ENCODE measurements at places on chromosomes 11 and 22.

DNA sequence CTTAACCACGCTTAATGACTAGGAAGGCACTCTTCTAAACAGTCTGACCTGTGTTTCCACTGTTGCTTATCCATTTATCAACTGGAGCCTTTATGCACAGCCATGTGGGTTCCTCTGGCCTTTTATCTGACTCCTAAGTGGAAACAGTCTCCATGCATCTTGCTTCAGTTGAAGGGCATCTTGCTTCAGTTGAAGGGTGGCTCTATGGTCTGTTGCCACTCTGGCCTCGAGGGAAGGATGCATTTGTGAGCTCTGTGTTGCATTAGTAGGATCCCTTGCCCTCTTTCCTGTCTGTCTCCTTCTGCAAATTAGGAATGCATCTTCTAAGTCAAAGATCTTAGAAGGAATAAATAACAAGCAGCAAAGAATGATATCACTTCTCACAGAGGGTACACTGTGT is 25.8 kb upstream of the C11orf96 start:
- no peak for DNase-seq

DNA sequence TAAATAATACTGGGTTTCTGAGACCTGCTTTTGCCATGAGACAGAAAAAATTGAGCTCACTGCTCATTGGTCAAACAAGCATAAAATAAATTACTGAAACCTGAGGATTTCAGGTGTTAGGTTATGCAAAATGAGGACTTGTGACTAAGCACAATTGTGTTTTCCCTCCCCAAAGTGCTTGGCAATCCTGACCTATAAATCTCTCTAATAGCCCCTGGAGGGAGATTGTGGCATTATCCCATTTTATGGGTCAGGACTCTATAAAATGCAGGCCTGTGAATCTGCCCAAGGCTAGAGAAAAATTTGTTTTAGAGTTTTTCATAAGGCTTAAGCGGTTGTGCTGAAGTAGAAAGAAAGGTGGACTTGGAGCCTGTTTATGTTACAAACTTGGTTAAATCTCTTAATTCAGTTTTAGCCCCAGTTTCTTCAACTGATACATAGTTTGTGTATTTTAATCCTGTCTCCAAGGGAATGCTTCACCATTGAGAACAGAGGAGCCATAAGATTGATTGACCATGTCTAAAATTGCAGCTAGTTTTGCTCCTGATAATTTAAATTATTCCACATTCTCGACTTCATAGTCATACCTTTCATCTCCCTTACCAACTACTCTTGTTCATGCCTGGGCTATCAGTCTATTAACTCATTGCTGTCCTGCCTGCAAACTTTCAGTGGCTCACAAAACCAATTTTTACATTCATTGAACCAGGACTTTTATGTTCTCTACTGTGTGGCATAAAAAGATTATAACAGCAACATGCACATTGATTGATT is 63.6 kb upstream of the LRRC4C start:
- DNase-seq: no peak

DNA sequence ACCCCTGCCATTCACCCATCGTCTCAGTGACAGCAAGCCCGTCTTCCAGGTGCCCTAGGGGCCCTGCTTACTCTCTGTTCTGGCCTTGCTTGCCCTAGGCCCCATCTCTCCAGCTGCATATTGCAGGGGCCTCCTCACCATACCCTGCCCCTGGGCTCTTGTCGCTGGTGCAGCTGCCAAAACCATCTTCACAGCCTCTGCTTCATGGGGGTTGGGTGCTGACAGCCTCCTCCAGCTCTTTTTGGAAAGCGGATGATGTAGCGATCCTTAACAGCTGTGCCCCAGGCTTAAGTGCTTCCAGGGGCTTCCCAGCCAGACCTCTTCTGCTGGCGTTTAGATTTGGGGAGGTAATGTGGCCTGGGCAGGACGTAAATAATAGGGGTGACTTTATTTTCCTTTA is 61.2 kb upstream of the SUSD2 start:
- no peak for DNase-seq

GRCh38 chr11:126598344-126599216 is 243.1 kb downstream of the ST3GAL4 start:
- DNase-seq: no peak

DNA sequence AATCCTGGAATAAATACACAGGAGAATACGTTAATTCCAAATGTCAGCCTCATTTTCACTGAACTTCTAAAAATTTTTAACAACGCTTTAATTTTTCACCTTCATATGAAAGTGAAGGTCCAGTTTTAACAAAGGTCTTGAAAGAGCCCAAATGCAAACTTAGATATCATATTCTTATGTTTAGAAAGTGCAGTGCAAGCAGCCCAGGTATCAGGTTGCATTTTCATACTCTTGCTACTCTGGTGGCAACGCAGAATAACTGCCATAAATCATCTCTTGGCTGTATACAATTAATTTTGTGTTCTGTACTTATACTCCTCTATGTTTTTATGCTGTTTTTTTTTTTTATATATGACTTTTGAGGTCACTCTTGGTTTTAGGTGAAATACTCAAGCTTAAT is 496.7 kb upstream of the ARHGAP42 start:
- DNase-seq: no peak

- no peak for DNase-seq
These were observed 7.2 kb downstream of the SUN2 start for GRCh38 chr22:38748487-38749136.

GRCh38 chr11:70948855-70949531 is 303.4 kb downstream of the SHANK2 start:
- DNase-seq: no peak

- DNase-seq: no peak
These were observed 935 bp upstream of the RTN4RL2 start for GRCh38 chr11:57459164-57460021.

DNA sequence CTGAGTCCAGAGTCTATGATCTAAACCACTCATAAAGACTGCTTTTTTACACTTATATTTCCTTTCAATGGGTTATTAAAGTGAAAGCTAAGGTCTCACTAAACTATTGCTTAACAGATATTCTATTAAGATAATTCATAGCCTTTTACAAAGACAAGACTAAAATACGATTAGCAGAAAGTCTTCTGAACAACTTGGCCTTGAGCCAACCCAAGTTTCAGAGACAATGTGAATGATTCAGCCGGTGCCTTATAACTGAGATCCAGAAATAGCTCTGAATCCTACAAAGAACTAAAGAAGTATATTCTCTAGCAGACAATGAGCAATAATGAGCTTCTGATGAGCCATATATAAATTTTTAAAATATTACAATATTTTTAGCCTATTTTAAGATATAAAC is 41.5 kb upstream of the CARD18 start:
- no peak for DNase-seq

DNA sequence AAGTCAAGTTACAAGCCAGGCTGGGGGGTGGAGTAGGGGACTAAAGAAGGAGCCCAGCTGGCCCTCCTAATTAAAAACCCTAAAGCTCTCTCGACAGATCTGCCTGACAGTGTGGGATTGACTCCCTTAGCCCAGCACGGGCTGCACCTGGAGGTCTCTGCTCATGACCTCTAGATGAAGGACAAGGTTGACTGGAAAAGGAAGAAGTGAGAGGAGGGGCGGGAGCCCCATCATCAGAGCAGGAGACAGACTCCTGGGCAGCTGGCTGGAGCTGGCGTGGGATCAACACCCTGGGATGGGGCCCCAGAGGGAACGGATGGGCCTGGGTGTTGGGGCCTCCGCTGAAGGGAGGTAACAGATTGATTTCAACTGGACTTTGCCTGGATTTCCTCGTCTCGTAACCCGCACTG is 46.1 kb downstream of the RPUSD4 start:
- peak; percentile 93 for DNase-seq

GRCh38 chr22:38228873-38229740 is 27.3 kb downstream of the MAFF start:
- DNase-seq: no peak

DNA sequence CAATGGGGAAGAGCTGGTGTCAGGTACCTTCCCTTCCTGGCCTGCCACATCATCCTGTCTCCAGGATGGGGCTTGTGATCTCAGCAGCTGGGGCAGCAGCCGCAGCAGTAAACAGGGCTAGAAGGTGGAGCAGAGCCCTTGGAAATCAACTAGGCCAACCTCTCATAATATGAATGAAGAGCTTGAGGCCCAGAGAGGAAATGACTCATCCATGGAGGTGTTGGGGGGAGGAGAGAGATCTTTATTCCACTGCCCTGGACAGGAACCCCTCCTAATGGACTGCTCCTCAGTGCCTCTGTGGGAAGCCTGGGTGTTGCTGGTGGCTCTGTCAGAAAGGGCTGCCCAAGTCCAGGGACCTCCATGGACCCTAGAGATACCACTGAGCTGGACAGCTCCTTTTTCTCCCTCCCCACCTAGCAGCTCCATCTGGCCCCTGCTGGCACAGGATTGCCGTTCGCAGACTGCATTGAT is 111.8 kb downstream of the OSBP2 start:
- no peak for DNase-seq

GRCh38 chr22:22931557-22932270 is 44.1 kb downstream of the IGLL5 start:
- no peak for DNase-seq

DNA sequence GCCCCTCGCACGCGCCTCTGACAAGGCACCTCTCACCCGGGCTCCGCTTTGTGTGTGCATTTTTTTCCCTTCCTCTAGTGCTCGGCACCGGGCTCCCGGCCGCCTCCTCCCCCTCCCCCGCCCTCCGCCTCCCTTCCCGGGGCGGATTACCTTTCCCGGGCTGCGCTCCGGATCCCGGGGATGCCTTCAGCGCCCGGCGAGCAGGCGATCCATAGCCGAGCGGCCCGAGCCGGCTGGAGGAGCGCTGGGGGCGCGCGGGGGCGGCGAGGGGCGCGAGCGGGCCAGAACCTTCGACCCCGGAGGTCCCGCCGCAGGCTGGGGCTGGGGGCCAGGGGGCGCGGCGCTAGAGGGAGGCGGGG is 282 bp downstream of the MPPED2 start:
- DNase-seq: peak; percentile 57

DNA sequence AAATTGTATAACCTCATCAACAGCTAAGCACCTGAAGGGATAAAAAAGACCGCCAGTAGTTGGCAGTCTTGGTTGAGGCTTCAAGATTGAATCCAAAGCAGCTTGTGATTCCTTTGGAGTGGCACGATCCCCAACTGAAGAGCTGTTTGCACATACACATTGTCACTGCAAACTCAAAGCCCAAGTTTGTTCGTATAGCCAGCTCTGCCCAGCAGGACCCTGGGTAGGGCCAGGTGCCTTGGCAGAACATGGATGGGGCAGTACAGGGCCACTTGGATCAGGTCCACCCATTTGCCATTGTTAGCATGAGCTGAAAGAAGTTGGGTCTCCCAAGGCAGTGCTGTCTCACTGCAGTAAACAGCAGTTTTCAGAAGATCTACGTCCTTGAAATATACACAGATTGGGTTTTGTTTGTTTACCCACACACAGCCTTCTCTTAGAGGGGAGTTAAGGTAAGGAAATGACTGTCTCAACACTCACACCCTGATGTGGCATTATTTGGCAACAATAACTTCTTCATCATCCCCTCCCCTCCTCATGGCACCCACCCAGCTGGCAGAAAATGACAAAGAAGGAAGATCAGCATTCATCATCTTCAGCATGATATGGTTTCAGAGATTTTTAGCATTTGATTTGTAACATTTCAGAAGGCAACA is 132.9 kb downstream of the COMMD9 start:
- DNase-seq: no peak

GRCh38 chr22:24053481-24054226 is 42.5 kb downstream of the CABIN1 start:
- DNase-seq: no peak

DNA sequence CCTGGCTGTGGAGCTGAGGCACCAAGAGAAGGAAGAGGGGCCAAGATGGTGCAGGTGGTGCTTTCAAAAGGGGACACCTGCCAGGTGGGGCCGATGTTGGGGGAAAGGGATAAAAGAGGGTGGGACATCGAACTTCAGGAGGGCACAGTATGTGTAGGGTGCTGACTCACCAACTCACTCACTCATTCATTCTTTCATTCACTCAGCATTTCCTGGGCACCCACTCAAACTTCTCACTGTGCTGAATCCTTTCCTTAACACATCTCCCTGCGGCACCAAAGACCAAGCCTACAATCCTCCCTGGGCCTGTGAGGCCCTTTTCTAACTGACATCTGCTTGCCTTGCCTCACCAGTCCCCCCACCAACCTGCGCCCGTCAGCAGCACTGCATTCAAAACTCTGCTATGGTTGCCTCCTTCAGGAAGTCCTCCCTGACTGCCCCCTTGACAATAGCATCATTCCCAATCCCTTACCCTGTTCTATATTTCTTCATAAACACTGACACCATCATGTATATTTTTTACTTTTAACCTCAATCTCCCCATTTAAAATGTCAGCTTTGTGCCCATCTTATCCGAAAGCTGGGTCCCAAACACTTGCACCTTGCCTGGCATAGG is 246.6 kb downstream of the MN1 start:
- DNase-seq: no peak

- no peak for DNase-seq
These were observed 3.9 kb upstream of the EMID1 start for GRCh38 chr22:29201782-29202181.

DNA sequence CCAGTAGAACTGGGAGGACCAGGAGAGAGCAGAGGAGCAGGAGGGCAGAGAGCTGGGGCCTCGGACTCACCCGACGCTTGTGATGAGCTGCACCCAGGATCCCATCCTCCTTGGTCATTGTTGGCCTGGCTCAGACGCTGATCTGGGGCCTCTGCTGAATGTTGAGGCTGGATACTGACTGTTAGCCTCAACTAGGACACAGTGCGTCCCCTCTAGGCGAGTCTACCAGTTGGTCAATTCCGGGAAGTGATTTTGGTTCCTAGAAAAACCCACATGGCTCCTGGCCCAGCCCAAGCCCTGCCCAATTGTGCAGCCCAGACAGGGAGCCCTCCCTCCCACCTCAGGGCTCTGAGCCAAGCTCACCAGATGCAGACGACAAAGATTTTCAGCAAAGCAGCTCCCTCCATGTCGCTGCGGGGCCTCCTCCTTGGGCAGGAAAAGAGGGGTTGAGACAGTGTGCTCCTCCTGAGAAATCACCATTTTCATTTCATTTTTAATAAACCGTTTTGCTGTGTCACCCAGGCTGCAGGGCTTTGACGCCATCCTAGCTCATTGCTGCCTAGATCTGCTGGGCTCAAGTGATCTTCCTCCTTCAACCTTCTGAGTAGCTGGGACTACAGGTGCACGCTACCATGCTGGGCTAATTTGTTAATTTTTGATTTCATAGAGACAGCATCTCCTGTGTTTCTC is at the start of gene APOL4:
Gene APOL4 (minus strand): TSS at position 180 of the 690 bp plus-strand sequence. CDS start 75 bp downstream, at position 105.
- DNase-seq: no peak

DNA sequence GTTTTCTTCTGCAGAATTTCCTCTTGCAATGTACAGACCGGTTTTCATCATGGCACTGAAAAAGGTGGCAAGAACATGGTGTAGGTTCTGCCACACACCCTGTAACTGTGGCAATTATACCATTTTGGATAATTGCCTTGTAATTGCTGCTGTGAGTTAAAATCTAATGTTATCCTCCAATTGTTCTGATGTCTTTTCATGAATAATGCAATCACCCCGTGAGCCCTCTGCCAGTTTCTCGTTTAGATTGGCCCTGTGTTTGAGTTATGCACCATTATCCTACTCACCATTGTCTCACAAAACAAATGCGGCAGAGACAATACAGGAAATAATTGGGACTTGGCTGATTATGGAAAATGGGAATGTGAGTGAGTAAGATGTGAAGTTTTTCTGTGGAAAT is 61.8 kb upstream of the MTNR1B start:
- DNase-seq: no peak
